RKO (cell line): ENCODE measurements at places on chromosomes 3 and 15.

DNA sequence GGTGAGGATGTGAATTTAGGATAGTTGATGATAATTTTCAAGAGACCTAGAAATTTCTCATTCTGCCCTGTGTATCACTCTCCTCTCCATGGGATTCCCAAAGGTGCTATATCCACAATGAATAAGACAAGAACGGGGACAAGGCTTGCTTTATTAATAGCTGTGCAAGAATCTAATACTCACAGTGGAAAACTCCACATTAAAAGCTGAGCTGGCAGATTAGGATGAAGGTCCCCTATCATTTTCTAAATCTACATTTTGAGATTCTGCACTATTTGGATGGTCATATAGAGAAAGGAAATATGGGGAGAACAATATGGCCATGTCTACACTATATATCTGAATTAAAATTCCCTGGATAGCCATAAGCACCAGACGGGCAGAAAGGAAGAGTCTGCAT, 411.0 kb upstream of the TGFBR2 start:
- DNase-seq, result no peak

- DNase-seq, result no peak
Measured at GRCh38 chr3:159627229-159627628, 361.4 kb upstream of the IL12A start.

- DNase-seq, result no peak
Measured at GRCh38 chr15:72205896-72206676, 8.5 kb upstream of the GRAMD2A start.

DNA sequence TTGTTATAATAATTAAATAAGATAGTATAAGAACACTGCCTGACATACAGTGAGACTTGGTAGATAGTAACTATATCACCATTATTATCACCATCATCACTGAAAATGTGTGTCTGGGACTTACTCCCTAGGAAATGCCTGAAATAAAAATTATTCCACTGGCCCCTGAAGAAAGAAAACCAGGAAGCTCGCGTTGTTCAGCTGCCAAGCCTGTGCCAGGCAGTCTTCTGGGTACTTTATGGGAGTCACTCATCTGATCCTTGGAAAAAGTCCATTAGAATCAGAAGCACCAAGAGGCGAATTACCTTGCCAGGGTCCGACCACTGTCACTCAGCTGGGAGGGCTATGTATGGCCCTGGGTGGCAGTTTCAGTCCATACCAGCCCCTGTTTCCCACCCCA, 220.3 kb upstream of the TPM1 start:
- DNase-seq, result no peak

DNA sequence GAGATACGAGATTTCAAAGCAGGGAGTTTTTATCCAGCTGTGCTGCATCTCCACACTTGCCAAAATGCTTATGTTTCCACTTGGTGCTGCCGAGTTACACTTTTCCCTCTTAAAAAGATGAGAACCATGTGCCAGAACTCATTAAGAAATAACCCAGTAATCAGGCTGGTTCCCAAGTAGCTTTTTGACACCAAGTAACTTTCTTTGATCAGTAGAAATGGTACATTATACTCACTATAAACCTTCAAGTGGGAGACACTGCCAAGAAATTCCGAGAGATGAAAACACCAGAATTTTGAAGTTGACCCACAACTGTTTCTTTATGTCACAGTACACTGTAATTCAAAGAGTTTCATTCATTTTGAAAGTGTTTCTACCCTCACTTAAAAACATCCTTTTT, 164.6 kb upstream of the CCDC54 start:
- no peak for DNase-seq

GRCh38 chr3:71339049-71339448, 244.5 kb downstream of the FOXP1 start:
- no peak for DNase-seq

DNA sequence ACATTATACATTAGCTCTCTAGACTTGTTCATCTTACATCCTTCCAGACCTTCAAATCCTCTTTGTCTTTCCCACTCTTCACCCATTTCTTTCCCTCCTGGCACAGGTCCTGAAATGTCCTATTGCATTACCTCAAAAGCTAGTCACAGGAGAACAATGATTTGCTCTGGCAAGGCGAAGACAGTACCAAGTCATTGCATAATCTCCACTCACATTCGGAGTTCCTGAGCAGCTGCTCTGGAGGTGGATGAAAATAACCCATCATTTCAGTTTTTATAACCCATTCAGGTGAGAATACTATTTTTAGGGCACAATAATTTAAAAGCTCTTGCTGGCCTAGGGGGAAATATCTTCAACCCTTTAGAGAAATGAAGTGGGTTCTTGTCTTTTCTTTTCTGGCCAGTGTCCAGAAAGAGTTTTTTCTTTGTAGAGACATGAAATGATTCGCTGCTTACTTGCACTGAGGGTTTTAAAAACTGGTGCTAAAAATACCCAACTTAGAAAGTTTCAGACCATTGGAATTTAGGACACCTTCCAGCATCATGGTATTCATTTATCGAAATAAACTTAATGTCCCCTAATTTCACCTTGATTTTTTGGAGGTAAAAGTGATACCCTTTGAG, 23.4 kb upstream of the DYNC1LI1 start:
- no peak for DNase-seq

GRCh38 chr3:30467596-30468238, 138.7 kb upstream of the TGFBR2 start:
- no peak for DNase-seq

GRCh38 chr3:23944861-23945662, at the start of gene NR1D2:
Gene NR1D2 (plus strand): TSS chr3:23945286. CDS start chr3:23945579, 293 bp downstream.
- peak; percentile 85 for DNase-seq
